ENCODE measurements at places on chromosomes 3 and 15.

DNA sequence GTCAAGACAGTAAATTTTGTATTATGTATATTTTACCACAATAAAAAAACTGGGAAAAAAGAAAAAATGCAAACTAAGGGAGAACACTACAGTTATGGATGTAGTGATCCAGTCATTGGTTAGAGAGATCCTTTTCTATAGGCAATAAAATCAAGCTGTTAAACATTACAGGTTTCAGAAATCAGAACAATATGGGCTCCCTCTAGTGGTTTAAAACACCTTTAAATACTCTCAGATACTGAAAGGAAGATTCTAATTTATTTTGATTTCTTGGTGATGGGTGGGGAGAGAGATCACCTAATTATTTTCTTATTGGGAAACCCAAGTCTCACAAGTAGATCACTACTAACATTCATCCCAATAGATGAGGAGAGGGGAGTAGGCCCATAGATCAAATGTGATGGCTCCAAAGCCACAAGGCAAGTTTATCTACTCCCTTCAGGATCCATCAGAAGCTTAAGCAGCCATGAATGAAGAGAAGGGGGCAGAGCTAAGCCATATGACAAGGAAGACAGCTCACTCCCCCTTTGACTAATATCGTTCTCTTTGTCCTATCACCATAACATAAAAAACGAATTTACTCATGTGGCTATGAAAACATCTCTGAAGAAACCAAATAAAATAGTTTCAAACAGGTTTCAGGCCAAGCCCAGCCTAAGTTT lies 118.6 kb downstream of the ANO10 start:
- DNase-seq: peak; percentile 41

DNA sequence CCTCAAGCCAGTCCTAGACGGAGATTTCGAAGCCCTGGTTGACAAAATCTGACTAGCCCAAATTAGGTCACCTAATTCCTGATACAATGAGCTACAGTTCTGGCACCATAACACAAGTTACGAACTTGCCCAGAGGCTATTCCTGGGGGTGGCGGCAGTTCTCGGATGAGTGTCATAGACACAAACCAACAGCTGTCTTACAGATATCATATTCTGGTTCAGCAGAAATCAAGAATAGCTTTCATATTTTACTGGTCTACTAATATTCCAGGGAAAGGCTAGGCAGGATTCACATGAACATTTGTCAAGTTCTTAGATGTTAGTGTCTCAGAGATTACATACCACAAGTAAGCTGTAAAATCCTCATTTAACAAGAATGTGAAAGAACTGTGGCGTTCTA lies 8.8 kb downstream of the ANAPC13 start:
- DNase-seq: no peak

DNA sequence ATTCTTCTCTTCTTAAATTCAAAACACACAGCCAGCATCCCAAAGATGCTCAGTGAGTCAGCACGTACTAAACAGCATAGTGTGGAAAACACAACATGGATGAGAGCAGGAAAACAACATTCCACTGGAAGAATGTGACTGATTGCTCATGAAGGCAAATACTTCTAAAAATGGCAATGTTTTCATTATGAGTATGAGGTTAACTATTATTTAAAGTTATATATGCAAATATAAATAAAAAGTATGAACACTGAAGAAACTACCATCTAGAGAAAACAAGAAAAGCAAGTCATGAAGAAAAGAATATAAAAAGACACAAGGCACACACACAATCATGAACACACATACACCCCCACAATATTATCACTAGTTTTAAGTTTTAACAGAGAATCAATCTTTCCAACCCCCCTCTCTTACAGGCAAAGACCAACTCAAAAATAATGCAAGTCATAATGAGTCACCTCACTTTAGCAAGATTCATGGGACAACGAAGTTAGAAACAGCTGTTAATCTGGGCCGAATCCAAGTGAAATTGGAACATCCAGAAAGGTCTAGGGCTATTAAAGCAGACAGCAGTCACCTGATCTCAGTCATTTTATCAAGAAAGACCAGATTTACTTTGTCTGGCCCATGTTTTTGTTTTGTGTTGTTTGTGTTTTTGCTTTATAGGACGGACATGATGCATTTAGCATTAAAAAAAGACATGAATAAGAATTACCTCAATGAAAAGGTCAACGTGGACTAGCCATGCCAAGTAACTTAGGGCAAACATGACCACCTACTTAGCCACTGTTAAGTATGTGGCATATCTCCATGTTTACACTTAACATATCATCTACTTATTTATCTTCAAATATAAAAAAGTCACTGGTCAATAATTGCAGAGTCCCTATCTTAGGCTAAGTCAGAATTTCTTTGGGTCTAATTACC lies 18.1 kb downstream of the GBE1 start:
- no peak for DNase-seq

DNA sequence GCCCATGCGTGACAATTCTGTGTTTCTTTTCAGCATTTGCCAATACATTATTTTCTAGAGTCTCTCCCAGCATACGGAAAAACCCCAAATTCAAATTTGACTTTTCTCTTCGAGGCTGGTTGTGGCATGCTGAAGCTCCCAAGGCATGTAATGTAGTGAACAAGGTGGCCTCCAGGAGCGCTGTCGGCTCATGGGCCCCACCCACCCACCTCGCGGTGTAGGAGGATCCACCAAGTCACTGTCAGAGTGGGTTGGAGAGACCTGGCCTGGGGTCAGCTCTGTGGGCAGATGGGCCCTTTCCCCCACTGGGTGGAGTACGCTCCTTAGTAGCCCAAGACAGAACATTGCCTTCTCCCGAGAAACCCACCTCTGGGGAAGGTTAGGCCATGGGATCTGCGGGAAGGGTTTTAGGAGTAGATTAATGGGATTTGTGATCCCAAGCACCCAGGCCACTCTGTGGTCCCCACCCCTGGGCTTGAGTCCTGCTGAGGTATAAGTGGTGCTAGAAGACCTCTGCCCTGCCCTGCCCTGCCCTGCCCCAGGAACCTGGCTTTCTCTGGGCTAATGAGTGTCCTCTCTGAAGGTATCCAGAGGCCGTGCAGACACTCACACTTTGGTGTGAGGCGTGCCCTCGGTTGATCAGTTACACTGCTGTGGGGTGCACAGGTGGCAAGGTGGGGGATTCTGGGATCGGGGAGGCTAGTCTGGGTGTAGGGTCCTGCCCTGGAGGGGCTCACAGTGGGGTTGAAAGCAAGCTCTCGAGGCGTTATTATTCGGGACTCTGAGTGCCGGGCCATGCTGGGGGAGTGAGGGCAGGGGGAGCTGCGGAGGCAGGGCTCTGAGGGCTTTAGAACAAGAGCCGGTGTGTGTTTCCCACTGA lies 97.9 kb downstream of the APBA2 start:
- DNase-seq: no peak

- no peak for DNase-seq
Observed at GRCh38 chr15:61702224-61703020, 357.8 kb downstream of the VPS13C start.

- no peak for DNase-seq
Observed at GRCh38 chr15:63930034-63930433, 96.3 kb upstream of the HERC1 start.

GRCh38 chr15:101615986-101616848 lies 36.0 kb downstream of the TM2D3 start:
- DNase-seq: no peak

GRCh38 chr3:13217736-13218540 lies 144.7 kb upstream of the IQSEC1 start:
- no peak for DNase-seq

GRCh38 chr3:111732252-111732879 lies 126.7 kb upstream of the PHLDB2 start:
- DNase-seq: no peak

DNA sequence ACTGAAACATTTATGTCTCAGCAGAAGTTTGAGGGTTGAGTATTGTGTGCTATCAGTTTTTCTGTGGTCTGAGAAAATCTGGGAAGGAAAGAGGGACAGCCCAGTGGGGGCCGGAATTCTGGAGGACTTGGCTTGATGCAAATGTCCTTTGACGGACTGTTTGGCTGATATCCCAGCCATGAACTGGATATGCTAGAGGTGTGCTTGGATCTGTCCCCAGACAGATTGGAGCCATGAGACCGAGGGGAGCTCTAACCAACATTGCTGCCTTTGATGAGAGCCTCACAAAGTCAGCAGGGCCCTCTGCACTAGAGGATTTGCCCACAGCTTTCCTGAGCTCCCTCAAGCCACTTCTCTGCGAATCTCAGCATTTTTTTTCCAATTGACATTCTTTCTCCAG lies 405.6 kb downstream of the NTRK3 start:
- no peak for DNase-seq

DNA sequence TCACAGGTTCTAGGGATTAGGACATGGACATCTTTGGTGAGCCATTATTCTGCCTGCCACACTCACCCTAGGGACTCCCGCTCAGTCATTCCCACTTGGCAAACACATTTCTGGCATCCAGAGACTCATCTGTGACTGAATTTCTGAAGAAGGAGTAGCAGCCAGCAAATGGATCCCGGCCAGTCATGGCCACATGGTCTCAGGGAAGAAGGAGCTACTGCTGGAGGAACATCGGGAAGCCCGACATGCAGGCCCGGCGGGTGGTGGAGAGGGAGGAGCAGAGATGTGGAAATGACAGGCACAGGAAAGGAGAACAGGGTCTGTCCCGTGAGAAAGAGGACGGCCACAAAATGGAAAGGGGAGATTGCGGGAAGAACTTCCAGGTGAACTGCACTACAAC lies 65.4 kb downstream of the SEMA5B start:
- DNase-seq: no peak

DNA sequence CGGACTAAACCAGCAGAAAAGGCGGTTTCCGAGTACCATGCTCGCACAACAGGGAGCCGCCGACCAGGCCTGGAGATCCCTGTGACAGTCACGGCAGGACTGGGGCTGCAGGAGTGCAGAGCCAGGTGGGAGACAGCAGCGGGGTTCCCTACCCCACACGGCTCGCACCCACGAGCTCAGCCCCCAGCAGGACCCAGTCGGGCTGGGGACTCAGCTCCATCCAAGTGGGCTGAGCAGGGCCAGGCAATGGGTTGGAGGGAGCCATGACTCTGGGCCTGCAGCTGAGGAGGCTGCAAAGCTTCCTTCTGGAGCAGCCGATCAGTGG lies 15.8 kb downstream of the XXYLT1 start:
- DNase-seq: no peak

- DNase-seq: no peak
Observed at GRCh38 chr3:114223143-114223542, 14.2 kb downstream of the ZNF80 start.

GRCh38 chr15:60328852-60329443 lies 68.8 kb downstream of the ANXA2 start:
- DNase-seq: no peak

GRCh38 chr15:36882487-36883131 lies 217.7 kb downstream of the MEIS2 start:
- no peak for DNase-seq

DNA sequence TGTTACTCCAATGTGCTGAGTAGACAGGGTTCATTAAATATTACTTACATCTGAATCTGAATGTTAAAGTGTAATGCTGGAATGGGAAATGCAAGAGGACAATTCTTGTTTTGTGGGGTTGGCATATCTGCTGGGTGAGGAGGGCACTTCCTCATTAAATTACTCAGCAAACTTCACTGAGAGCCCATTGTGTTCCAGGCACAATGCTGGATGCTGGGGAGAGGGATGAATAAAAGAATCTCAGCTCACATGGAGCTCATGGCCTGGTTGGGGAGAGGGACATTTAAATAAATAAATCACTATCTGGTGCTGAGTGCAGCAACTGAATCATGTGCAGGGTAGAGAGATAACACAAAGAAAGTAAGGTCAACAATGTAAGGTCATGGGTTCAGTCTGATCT lies 199.2 kb upstream of the CFAP20DC start:
- DNase-seq: peak; percentile 16
